ENCODE measurements at places on chromosomes 3 and 15.

DNA sequence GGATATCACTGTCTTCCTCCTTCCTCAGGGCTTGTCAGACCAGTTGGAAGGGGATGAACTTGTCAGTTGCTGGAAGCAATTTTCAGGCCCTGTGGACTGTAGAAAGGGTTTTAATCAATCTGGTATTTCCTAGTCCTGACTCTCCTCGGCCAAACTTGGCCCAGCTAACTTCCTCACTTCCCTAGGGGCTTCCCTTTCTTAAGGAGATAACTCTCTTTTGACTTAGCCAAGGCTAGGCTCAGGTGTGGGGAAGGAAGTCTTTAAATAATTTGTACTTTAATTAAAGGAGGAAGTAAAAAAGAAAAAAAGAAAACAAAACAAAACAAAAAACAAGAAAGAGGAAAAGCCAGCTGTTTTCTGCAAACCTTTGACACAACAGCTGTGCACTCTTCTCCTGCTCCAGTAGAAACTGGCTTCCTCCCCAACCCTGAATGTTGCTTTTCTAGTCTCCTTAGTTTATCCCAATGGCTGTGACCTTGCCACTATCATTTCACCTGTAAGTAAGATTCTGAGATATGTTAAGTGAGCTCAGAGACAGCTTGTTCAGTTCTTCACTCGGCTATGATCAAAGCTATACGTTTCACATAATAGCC is 53.0 kb upstream of the ST3GAL6 start:
- DNase-seq, result no peak

- DNase-seq, result no peak
Measured at GRCh38 chr3:27718459-27718858, 3.7 kb downstream of the EOMES start.

DNA sequence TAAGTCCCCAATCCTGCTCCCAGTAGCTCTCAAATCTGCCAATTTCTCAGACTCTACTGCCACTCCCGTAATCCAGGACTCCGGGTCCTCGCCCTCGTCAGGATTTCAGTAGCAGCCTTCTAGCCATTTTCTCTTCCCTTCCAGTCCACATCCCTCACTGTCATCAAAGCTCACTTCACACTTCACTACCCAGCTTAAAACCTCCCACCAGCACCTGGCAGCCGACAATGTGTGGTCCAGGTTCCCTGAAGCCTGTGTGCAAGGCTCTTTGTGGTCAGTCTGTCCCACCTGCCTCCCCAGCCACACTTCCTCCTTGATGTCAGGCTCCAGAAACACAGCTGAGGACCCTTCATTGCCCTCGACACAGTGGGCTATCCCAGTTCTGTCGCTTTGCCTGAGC is 304.5 kb upstream of the ROPN1 start:
- DNase-seq, result no peak

DNA sequence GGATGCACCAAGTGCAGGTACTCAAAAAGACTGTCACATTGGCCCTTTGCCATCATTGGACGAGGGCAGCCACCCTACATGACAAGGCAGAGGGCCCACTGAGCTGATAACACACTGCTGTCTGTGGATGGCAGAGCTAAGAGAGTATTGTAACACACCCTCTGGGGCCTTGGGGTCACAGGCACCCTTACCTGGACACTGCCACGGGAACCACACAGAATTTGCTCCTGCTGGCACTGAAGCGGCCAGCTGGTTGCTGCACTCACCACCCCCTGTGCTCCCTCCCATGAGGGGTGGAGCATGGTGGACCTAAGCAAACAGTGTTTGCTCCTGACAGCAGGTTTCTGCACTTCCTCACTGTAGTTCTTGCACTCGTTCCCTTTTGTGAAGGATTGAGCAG is 208.2 kb upstream of the SGO1 start:
- DNase-seq, result no peak

DNA sequence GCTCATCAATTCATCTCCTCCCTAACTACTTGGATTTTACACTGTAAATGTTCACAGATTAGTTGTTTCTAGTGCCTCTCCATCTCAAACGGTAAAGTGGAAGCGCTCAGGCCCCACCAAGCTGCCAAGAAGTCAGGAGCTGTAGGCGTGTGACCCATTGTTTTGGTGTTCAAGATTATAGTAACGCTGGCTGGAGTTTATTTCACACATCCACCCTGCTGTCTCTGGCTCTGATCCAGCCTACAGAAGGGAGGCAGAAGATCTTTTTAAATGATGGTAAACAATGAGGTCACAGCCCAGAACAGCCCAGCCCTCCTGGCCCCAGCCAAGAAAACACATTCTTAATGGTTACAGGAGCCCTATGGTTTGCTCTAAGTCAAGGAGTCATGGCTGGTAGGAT is 25.7 kb upstream of the GALNT15 start:
- DNase-seq, result no peak

GRCh38 chr3:12487336-12487735 is 3.1 kb downstream of the TSEN2 start:
- DNase-seq, result no peak

DNA sequence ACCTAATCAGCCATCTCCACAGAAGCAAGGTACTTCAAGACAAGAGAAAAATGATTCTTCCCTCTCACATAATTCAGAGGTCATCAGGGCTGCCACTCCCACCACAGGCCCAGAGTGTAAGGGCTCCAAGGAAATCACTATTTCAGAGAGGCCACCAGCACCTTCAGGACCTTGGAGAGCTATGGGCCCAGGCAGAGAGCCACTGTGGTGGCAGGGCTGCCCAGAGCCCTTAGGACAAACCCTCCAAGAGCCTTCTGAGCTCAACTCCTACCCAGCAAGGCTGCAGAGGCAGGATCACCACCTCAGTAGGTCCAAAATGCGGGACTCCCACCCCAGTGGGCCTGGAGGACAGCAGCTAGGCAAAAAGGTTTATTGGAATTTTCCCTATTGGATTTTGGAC is 17.9 kb upstream of the FAN1 start:
- no peak for DNase-seq

DNA sequence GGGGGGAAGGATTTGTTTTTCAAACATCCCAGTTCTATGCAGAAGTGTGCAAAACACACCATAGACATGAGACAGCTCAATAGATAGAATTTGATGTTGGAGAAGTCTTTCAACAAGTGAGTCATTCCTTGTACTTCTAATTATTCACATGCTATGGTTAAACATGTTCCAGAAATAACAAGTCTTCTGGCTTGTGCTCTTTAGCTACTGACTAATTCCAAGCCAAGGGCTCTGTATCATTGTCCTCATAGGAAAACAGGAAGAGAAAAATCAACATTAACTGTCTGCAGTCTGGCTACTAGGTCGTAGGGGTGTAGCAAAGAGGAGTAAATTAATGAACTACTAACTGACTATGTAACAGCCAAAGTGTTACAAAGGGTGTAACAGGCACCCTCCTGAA is 25.8 kb downstream of the LDHAL6B start:
- no peak for DNase-seq

GRCh38 chr3:158602227-158602626 is 31.2 kb downstream of the MLF1 start:
- no peak for DNase-seq

- DNase-seq, result no peak
Measured at GRCh38 chr3:167919590-167919989, 176.1 kb downstream of the GOLIM4 start.

- peak; percentile 84 for DNase-seq
Measured at GRCh38 chr3:187748050-187748481, 2.8 kb upstream of the BCL6 start.

- DNase-seq, result no peak
Measured at GRCh38 chr3:194683380-194683779, 2.3 kb upstream of the FAM43A start.

GRCh38 chr15:66588971-66589370 is 23.2 kb upstream of the LCTL start:
- DNase-seq, result no peak

- DNase-seq, result no peak
Measured at GRCh38 chr3:29440413-29441305, 159.8 kb downstream of the RBMS3 start.

DNA sequence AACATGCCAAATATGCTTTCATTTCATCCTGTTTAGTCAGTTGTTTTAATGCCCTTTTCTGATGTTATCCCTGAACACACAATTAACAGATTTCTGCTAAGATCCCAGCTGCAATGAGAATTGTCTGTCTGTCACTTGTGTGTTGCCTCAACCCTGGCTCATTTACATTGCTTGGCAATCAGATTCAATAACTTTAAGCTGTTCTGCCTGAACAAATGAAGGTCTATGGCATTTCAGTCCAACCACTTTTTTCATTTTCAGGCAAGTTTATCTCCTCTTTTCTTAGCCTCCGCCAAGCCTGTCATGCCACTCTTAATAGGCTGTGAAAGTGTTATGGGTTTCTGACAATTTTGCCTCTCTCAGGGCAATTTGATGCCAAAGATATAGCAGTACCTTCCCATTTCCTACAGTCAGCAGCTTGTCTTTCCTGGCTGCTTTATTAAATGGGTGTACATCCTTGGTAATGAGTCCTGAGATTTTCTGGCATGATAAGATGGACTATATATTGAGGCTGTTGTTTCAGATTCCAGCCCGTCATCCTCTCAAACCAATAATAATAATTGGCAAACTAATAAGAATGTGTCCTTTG is 68.7 kb upstream of the ADAMTS9 start:
- no peak for DNase-seq
